Thoracic aorta (tissue), 2 donors: ENCODE measurements at places on chromosomes 12 and 14.

- DNase-seq: no peak
These were observed 68.9 kb downstream of the DDX51 start for GRCh38 chr12:132075026-132075713.

DNA sequence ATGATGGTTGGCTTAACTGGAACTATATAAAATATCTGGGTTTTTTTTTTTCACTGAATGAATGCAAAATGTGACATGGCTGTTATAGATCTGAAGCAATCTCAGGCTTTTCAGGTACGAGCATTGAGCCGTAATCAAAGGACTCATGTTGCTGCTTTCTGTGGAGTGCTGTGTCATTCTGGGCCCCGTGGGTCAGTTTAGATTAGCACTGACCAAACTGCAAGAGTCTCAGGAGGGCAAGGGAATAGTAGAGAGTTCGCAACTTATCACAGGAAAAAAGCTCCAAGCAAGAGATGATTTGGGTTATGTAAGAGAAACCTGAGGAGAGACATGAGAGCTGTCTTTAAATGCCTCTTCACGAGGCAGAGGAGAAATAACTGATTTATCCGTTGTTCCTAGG lies 59.1 kb downstream of the UBR7 start:
- no peak for DNase-seq

DNA sequence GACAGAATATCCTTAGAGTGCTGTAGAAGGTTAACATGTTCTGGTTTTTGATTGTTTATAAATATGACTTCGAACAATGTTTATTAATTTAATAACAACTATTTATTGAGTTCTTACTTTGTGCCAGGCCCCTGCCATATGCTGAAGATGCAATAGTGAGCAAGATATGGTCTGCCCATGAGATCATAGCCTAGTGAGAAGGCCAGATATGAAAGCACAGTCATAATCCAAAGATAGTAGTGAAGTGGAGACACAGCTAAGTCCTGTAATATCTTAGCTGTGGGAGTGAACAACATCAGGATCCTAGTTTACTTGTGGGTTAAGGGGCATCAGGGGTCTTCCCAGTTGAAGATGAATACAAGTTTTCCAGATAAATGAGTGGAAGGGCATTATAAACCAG lies 189.4 kb upstream of the FBXO33 start:
- DNase-seq: no peak

GRCh38 chr14:94099006-94099405 lies 11.5 kb upstream of the IFI27 start:
- no peak for DNase-seq

DNA sequence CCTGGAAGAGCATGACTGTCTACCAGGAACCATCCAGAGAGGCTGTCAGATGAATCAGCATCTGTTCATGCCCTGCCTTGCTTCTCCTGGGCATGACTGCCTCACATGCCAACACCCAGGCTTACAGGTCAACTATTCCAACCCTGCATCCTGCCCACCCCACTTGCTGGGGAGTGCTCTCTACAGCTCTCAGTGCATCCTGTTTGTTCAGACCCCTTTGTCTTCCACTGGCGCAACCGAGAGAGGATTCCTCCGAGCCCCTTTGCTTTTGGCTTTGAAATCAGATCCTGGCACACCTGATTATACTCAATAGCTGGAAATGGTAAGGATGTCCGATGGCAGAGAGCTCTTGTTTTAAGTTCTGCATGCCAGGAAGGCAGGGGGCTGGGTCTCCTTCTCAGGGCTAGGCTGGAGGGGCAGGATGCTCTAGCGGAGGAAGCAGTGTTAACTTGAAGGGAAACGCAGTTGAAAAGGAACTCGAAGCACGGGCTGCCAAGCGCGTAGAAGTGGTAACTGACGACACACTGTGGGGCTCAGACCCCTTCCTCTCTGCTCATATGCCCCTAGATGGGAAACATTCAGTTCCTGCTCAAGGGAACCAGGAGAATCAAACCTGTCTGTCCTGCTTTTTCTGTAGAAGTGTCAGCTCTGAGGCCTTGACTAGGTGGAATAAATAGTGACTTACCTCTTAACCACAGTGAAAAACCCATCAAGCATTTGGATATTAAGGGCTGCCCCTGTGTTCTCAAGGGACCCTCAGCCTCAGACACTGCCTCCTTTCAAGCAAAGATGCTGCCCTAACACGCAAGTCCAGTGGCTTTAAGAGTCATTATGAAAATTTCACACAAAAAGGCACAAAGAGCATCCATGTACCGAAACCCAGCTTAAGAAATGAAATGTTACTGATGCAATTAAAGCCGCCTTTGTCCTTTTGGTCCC lies 297.5 kb downstream of the ZFP36L1 start:
- no peak for DNase-seq
